A549 treated with CORT108297 at 1 μM for 4 hours (cell line): ENCODE measurements at places on chromosomes 16 and 17. TPM values are rescaled to one million over a fixed set of nuclear protein-coding genes. Genes with fewer than 3 reads are reported as not detected.

CHP2 gene
- 0.05 to 0.07 TPM in 2 of 5 replicates, not detected in the others for total RNA-seq

ZSCAN10 gene
- total RNA-seq, result 0.03 to 0.05 TPM in 2 of 5 replicates, not detected in the others

BRD7 gene
- total RNA-seq, result 51.1 to 70.3 TPM (median 59.3 TPM) in 5 replicates

RAMP2 gene
- 0.75 to 1.2 TPM (median 1.1 TPM) in 5 replicates for total RNA-seq

UTS2R gene
- not detected in 5 replicates for total RNA-seq

DLX4 gene
- total RNA-seq, result 1.7 to 4.3 TPM (median 3.6 TPM) in 5 replicates

PRSS22 gene
- 1.2 to 2.8 TPM (median 2.4 TPM) in 5 replicates for total RNA-seq

SLC47A2 gene
- 0.05 to 0.20 TPM (median 0.14 TPM) in 5 replicates for total RNA-seq

ANKFN1 gene
- total RNA-seq, result 0.07 to 0.09 TPM in 2 of 5 replicates, not detected in the others

SCIMP gene
- total RNA-seq, result not detected in 5 replicates

SLC16A3 gene
- total RNA-seq, result 102 to 140 TPM (median 132 TPM) in 5 replicates

ATP5PD gene
- 451 to 583 TPM (median 485 TPM) in 5 replicates for total RNA-seq

KRTAP1-1 gene
- total RNA-seq, result not detected in 5 replicates

KIF18B gene
- total RNA-seq, result 26.8 to 41.2 TPM (median 40.1 TPM) in 5 replicates

CDH1 gene
- total RNA-seq, result 3.3 to 4.2 TPM (median 3.4 TPM) in 5 replicates

ACSM2A gene
- not detected in 5 replicates for total RNA-seq

NHERF2 gene
- total RNA-seq, result 43.6 to 63.6 TPM (median 62.0 TPM) in 5 replicates

HOXB3 gene
- total RNA-seq, result 4.6 to 6.8 TPM (median 5.7 TPM) in 5 replicates

SHPK gene
- total RNA-seq, result 12.3 to 17.5 TPM (median 16.2 TPM) in 5 replicates

KLHL11 gene
- total RNA-seq, result 1.8 to 3.5 TPM (median 2.6 TPM) in 5 replicates

MMP15 gene
- 17.4 to 25.7 TPM (median 22.6 TPM) in 5 replicates for total RNA-seq

HASPIN gene
- 11.9 to 15.3 TPM (median 12.7 TPM) in 5 replicates for total RNA-seq

AGRP gene
- total RNA-seq, result not detected in 5 replicates

HSDL1 gene
- total RNA-seq, result 18.1 to 19.6 TPM (median 19.4 TPM) in 5 replicates

USP32 gene
- 26.4 to 35.8 TPM (median 31.4 TPM) in 5 replicates for total RNA-seq

OR2C1 gene
- total RNA-seq, result not detected in 5 replicates

TBC1D3E gene
- not detected in 5 replicates for total RNA-seq

SPATA22 gene
- not detected in 5 replicates for total RNA-seq

HOXB4 gene
- 0.03 to 0.20 TPM (median 0.13 TPM) in 5 replicates for total RNA-seq

PITPNM3 gene
- 1.4 to 2.7 TPM (median 2.0 TPM) in 5 replicates for total RNA-seq

THRA gene
- 13.4 to 20.8 TPM (median 19.2 TPM) in 5 replicates for total RNA-seq

KRT17 gene
- total RNA-seq, result 0.88 to 1.5 TPM (median 1.1 TPM) in 5 replicates

TNFRSF17 gene
- total RNA-seq, result not detected in 5 replicates

TIGD7 gene
- 1.3 to 1.9 TPM (median 1.6 TPM) in 5 replicates for total RNA-seq
